ENCODE measurements at places on chromosomes 7 and 10.

DNA sequence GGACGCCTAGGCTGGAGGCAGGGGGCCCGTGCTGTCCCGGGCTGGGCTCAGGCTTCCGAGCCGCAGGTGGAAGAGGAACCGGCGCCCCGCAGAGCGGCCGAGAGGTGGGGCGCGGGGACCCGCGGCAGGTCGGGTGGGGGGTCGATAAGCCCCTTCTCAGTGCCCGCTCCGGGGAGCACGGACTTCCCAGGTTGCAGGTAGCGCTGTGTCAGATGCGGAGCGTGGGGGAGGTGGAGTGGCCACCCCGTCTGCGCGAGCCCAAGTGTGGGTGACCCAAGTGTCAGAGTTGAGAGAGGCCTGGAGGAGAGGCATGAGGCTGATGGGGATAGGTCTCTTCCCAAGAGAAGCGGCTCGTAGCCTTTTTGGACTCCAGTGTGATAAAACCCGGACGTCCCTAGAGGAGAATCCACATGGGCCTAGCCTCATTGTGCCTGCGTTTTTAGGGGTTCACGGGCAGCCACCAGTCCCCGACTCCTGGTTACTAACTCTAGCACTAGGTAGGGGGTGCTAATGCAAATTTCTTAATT lies 580 bp downstream of the EEPD1 start:
- peak; percentile 32 for DNase-seq

DNA sequence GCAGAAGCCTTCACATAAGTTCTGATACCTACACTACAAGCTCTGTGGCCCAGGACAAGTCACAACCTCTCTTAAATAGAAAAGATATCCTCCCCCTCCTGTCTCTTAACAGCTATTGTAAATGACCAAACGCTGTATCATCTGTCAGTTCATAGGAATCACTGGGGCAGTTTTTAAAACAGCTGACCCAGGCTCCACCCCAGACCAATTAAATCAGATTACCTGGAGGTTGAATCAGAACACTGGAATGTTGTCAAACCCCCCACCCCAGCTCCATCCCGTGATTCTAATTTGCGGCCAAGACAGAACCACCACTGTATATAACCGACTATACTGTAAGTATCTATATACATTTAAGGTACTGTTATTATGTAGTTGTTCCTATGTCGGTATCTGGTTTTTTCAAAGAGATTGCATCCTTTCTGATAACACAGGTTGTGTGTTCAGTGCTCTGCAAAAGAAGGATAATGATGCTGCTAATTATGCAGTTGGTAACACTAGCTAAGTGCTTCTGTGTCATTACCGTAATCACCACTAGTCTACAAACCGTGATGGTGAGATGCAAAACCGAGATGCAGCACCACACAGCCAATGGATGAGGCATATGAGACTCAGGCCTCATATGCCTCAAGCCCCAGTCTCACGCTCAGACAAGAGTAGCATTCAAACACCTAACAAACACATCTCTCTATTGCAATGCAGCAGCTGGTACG lies 47.4 kb downstream of the TNS3 start:
- no peak for DNase-seq

- DNase-seq, result no peak
Observed at GRCh38 chr7:36692456-36692855, 31.8 kb downstream of the AOAH start.

DNA sequence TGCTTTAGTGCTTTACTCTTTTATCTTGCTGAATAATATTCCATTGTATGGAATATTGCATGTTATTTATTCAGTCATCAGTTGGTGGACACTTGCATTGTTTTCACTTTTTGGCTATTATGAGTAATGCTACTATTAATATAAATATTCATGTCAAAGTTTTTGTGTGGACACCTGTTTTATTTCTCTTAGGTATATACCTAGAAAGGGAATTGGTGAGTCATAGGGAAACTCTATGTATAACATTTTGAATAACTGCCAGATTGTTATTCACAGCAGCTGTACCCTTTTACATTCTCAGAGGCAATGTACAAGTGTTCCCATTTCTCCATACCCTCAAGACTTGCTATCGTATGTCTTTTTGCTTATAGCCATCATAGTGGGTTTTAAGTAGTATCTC lies 268.7 kb downstream of the SEMA3A start:
- no peak for DNase-seq

- DNase-seq, result no peak
Observed at GRCh38 chr10:133187091-133187905, 27.3 kb downstream of the KNDC1 start.

- no peak for DNase-seq
Observed at GRCh38 chr7:111030336-111030735, 60.6 kb upstream of the LRRN3 start.

GRCh38 chr10:63673246-63673645 lies 152.0 kb downstream of the REEP3 start:
- no peak for DNase-seq

GRCh38 chr7:140036224-140036962 lies 26.4 kb downstream of the PARP12 start:
- DNase-seq, result peak; percentile 22

DNA sequence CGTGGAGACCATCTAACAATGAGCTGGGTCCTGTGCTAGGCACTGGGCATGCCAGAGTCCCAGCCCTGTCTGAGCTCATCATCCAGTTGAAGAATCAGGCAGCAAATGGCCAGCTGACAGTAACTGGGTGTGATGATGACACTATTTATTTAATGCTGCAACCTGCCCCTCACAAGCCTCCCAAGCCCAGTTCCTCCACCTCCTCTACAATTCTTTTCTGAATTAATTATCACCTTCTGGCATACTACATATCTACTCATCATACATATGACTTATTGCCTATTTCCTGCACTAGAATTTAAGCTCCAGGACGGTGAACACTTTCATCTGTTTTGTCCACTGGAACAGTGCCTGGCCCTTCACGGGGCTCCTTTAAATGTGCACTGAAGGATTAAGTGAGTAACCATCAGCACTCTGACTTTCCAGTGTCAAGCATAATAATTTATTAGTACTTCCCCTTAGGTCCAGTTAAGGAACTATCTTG lies 96.7 kb upstream of the LAMB4 start:
- no peak for DNase-seq

GRCh38 chr10:46299536-46300369 lies 13.0 kb downstream of the ANTXRL start:
- DNase-seq, result no peak

GRCh38 chr7:5217396-5217795 lies 27.4 kb downstream of the WIPI2 start:
- DNase-seq, result no peak

DNA sequence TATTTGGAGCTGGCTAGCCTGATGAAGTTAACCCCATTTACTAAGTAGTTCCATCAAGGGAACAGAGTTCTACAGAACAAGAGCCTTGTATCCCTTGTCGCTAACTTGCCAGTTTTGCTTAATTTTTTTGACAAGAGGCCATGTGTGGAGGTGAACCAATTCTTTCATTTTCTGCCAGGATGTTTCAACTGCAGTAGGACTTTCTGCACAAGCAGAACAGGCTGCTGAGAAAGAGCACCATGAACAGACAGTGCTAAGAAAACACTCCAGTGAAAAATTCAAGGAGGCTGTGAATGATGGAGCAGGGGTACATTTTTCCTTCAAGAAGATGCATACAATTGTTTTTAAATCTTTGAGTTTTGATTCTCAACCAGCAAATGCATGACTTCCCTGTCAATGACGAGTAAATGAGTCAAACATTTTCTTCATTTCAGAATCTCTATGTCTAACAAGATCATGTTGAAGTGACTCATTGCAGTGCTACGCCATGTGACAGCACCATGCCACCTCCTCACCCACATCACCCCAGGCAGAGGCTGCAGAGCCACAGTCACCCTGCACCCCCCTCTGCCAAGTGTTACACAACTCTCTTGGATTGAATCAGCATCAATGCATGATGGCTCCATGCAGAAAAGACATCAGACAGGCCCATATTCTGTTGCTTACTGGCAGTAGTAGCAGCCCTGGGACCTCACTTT lies 193.1 kb downstream of the COBL start:
- peak; percentile 37 for DNase-seq

DNA sequence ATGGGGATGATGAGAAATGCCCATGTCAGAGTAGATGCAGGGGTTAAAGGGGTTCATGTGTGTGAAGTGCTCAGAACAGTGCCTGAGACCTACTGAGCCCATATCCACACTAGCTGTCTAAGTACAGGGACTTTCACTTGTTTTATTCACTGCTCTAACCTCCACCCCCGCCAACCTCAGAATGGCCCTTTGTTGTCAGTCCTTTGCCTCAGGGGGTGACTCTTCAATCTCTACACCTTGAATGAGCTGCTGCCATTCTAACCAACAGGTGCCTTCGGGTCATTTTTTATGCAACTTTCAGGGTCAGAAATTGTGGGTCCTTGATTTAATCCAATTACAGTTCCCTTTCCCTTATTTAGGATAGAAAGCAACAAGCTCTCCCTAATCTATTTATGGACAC lies 26.2 kb downstream of the VSTM4 start:
- DNase-seq, result no peak

DNA sequence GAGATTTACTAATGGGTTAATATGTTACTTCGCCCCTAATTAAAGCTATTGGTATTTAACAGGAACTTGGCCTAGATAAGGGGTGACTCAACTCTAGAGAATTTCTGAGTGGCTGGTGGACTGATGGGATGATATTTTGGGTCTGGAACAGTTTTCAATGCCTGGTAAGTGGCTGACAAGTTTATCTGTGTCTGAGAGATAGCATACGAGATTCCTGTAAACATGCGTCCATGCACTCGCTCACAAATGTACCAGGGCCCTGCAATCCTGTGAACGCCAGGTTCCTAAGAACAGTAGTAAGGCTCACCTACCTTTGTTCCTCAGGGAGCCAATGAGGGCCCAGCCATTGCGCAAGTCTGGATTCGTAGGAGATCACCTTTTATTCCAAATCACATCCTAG lies 683.8 kb upstream of the ANKRD30A start:
- no peak for DNase-seq

DNA sequence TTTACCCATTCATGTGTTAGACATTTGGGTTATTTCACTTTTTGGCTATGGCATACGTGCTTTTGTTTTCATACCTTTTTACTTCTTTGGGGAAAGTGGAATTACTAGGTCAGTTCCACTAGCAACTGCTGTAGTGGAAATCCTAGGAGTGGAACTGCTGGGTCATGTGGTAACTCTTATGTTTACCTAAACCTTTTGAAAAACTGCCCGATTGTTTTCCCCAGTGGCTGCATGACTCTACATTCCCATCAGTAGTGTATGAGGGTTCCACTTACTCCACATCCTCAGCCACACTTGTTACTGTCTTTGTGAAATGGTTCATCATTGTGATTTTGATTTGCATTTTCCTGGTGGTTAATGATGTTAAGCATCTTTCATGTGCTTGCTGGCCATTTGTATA lies 82.3 kb downstream of the TAX1BP1 start:
- DNase-seq, result no peak

DNA sequence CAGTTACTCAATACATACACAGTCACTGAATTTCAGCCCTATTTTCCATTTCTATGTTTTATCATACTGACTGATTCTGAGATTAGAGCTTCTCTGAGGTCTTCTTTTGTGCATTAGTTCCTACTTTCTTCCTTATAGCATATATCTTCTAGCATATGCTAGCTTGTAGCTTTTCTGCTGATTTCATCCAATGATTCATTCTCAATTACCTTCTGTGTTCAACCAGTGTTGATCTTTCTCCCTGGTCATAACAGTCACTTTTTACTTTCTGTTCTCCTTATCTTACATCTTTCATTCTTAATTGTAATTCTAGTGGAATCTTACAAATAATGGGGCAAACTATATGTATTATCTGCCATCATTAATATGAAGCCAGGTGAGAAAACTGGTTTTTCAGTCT lies 159.5 kb upstream of the HGF start:
- DNase-seq, result no peak

DNA sequence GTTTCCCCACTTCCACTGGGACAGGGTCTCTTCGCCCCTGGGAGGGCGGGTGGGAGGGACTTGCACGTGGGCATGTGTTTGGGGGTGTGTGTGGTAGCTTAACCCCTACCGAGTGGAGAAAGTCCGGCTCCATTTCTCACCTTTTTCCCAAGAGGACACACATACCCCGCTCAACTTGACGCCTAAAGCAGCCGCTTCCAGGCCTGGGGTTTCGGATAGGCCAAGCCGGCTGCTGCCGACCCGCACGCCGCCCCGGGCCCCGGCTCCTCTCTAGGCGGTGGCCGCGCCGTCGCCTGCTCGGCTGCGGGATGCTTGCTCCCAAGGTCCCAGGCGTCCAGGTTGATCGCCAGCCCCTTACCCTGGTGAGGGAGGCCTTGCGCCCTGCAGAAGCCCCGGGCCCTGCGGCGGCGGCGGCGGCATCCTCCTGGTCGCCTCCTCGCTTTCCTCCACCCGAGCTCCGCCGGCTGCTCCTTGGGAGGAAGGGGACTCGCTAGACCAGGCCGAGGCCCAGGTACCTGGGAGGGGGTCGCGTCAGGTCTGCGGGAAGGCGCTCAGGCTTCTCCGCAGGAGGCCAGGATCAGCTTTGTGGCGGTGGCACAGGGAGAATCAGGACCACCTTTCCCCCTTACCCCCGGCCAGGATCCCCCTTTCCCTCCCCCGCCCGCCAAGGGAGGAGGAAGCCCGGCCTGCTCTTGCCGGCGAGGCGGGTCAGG lies 3.2 kb upstream of the GATA3 start:
- DNase-seq, result no peak

DNA sequence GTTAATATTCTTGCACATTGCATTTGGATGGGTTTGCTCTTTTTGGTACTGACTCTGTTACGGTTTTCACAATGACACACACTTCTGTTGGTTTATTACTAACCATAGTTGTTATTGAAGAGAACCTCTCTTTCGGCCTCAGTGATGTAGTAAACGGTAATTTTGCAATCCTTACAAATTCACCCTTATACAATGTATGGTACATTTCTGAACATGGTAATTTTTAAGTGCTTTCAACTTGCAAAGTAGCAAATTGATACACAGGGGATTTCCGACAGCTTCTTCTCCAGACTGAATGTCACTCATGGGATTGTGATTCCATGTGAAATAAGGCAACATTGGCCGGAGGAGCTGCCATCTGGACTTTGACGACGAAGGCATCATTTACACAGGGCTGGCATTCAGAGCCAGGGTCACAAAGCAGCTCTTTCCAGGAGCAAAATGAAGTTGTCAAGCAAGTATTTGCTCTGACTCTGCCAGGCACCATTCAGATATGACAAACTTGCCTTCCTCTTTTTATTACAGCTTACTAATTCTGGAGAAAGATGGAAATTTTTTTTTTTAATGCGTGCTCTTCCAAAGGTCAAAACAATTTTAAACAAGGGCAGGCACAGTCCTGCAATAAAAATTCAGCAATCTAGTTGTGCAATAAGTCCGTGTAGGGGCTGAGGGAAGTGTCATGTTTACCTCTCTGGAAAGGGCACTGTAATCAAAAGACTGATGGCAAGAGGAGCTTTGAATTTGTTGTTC lies 711.5 kb upstream of the C7orf33 start:
- DNase-seq, result no peak

- no peak for DNase-seq
Observed at GRCh38 chr10:88138319-88138848, 275.0 kb downstream of the PTEN start.

- DNase-seq, result no peak
Observed at GRCh38 chr7:69878015-69878414, 279.7 kb downstream of the AUTS2 start.

- peak; percentile 60 for DNase-seq
Observed at GRCh38 chr7:37201003-37201875, 247.4 kb downstream of the ELMO1 start.

GRCh38 chr10:118272149-118272721 lies 69.9 kb downstream of the FAM204A start:
- DNase-seq, result no peak

GRCh38 chr10:224571-224970 lies 89.3 kb downstream of the ZMYND11 start:
- DNase-seq, result no peak

GRCh38 chr10:10658172-10658785 lies 359.4 kb upstream of the CELF2 start:
- DNase-seq, result no peak

All from CD4-positive, alpha-beta T cell treated with Interleukin-6 for 4 hours (primary cell).